AG10803 (cell line): ENCODE measurements at places on chromosomes 5 and 9.

DNA sequence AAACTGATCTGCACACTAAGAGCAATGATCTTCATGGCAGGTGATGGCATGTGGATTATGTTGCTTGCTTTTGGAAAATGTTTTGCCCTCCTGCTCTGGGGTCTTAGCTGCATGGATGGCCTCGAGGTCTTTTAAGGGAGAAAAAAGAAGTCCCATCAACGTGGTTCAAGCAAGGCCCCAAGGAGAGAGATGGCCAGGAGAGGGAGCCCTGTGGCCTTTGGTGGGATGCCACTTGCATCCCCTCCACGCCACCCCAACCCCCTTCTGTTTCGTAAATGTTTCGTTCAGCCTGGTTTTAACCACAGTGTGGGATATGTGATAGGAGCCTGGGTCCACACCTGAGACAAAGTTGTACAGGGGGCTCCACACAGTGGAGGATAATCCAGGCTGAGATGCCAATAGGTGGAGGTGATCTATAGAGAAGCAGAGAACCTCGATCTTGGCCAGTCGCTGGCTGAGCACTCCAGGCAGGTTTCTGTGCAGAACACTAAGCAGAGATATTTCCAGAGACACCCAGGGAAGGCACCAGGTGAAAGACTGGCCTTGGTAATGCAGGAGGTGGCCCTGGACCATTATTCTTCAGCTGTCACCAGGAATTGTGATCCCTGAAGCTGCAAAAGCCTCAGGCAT lies 25.8 kb upstream of the FRRS1L start:
- DNase-seq: no peak

DNA sequence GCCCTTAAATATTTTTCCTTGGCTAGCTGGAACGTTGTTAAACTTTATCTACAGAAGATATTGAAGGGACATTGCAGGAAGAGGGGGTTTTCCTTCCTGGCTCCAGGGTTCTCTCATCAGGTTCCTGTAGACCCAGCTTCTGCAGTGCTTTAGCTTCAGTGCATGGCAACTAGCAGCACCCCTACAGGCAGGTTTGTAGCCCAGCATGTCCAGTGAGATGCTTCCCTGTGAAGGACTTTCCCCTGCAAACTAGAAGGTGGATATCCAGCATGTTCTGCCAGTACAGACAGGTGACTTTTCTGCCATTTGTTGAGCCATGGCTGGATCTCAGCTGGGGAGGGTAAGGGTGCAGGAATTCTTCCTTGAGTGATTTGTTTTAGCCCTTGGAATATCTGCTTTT lies 10.4 kb downstream of the CCL28 start:
- DNase-seq: peak; percentile 4

DNA sequence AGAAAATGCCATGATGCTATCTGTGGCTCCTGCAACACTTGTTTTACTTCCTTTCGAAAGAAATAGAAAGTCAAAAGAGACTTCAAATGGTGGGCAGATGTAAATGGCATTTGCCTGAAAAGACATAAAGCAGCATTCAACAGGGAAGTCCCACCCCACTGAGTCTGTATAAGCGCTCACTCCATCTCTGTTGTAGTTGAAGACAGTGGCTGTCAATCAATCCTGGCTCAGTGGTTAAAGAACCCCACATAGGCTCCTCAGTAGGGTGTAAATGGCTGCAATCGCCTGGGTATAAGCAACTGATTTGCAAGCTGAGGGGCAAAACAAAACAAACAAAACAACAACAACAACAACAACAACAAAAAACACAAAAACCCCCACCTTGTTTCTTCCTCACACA lies 158.7 kb downstream of the EFNA5 start:
- DNase-seq: no peak

- no peak for DNase-seq
These were observed 546.0 kb upstream of the GRAMD2B start for GRCh38 chr5:125877248-125877647.

GRCh38 chr5:87233143-87233542 lies 34.5 kb upstream of the RASA1 start:
- peak; percentile 3 for DNase-seq

- no peak for DNase-seq
These were observed 17.2 kb upstream of the QRFP start for GRCh38 chr9:130913599-130914416.

- peak; percentile 36 for DNase-seq
These were observed 243.6 kb downstream of the DENND1A start for GRCh38 chr9:123686131-123686828.

DNA sequence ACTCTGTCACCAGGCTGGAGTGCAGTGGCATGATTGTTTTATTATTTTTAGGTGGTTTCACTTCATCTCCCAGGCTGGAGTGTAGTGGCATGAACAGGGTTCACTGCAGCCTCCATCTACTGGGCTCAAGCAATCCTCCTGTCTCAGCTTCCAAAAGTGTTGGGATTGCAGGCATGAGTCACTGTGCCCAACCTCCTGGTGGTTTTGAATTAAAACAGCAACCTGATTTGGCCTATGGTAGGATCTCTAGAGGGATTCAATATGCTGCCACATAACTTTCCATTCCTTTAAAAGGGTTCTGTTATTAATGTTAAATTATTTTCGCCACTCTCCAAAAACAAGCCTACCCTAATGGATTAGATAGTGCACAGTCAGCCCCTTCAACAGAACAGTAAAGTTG lies 9.9 kb upstream of the HSPA4 start:
- DNase-seq: peak; percentile 33

- DNase-seq: no peak
These were observed 263.1 kb downstream of the MSX2 start for GRCh38 chr5:174987443-174988012.

DNA sequence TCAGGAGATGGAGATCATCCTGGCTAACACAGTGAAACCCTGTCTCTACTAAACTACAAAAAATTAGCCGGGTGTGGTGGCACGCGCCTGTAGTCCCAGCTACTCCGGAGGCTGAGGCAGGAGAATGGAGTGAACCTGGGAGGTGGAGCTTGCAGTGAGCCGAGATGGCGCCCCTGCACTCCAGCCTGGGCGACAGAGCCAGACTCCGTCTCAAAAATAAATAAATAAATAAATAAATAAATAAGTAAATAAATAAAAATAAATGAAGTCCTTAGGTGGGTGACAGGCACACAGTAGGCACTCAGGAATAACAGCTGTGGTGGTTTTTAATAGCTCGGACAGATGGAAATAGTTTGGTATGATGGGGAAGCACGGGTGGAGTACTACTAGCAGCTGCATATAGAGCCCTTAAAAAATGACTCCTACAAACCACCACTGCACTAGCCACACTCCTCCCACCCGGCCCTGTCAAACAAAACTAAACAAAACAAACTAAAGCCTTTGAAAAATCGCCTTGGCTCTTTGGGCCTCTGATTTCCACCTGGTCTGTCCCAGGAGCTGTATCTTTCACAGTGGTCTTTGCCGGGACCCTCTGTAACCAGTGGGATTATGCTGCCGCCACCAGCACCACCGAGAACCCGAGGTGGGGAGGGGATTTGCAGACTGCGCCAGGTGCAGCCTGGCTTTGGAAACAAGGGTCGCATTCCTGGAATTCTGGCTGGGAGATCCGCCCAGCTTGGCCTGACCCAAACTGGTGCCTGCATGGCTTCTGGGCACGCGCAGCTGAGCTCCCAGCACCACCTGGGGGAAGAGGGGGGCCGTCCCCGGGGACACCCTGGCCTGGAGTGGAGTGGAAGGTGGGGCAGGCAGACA lies 5.1 kb upstream of the WDR5 start:
- peak; percentile 31 for DNase-seq

DNA sequence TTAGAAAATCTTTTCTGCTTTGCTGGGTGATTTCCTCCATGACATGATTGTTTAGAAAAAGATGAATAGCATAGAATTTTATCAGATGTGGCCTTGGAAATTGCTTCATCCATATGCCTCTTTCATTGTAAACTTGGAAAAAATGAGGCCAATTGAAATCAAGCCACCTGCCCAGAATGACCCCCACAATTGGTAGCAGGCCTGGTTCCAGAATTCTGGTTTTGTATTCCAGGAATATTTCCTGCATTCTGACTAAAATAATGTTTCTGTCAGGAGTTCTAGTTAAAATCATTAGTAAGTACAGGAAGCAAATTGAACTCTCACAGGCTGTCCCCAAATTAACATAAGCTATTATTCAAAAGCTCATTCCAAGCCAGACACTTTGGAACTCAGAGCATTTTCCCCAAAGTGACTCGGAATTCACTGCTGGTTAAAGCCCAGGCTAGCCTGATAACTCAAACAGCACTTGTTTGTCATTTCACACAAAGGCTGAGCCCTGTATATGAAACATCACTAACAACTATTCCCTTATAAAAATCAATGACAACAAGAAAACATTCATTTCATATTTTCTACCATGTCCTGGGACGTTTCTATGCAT lies 75.1 kb upstream of the ADCY2 start:
- DNase-seq: peak; percentile 83

DNA sequence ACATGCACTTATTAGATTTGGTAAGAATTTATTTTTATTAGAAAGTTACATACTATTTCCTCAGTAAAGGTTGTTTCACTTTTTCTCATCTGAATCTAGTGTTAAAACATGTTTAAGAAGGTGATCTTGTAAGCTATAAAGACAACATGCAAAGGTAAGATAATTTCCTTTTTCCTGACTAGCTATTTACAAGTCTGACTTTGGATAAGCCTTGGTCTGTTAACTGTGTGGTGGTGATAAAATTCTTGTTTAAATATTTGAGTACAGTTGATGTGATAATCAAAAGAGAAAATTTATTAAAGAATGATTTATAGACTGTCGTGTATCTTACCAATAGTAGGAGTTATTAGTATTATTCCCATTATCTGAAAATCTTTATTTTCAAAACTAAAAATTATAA lies 36.9 kb upstream of the GPR21 start:
- no peak for DNase-seq

- DNase-seq: peak; percentile 49
These were observed 149.5 kb downstream of the ADAMTSL1 start for GRCh38 chr9:18623221-18624079.

GRCh38 chr5:72378639-72379289 lies 58.6 kb downstream of the PTCD2 start:
- peak; percentile 79 for DNase-seq

DNA sequence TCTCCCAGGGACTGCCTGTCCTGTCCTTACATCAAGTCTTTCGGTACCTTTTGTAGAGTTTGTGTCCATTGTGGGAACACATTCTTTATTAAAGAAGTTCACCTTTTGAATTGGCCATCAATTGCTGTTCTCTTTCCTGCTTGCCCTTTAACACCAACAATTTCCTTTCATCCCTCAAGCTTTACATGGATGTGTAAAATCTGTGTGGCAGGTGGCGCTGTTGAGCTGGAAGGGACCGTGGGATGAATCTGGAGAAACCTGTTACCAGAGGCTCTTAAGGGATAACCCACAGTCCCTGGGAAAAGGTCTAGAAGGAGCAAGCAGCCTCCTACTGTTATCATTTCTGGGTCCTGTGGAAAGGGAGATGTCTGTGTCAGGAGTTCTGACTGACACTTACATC lies 7.9 kb upstream of the ZFP62 start:
- peak; percentile 66 for DNase-seq

DNA sequence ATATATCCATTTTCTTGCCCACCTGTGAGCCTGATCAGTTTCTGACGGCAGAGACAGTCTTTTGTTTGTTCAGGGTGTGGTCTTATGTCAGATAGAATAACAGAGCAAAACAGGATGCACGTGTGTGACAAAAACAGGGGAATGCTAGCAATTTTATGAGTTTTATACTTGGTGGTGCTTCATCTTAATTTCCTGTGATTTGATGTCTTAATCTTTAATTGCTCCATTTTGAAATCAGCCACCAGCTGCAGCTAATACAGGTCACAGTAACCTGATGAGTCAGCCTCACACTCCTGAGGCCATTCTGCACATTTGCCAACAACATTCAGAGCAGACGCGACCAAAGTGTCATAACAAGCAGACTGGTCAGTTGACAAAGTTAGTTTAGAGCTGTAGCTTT lies 42.3 kb upstream of the JMY start:
- peak; percentile 38 for DNase-seq

DNA sequence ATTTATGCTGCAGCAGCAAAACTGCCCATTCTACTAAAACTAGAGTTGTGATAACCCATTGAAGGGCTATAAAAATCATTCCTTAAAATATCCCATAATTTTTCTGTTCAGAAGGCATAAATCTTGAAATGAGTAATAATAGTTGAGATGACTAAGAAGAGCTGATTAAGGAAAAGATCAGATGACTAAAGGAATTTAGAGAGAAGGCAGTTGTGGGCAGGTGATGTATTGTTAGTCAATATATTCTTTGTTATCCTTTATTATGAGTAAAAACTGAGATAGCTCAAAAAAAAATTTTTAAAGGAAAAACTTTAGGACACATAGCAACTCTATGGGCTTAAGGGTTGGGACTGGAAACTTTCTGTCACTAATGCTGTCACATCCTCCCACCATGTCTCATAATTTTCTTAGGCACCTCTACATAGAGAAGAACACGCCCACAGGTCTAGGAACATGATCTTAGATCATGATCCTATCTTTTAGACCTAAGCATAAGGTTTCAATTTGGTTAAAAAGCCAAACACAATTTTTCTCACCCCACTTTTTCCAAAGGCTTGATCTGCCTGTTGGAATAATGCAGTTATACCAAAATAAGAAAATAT lies 597.5 kb upstream of the MEF2C start:
- DNase-seq: no peak

DNA sequence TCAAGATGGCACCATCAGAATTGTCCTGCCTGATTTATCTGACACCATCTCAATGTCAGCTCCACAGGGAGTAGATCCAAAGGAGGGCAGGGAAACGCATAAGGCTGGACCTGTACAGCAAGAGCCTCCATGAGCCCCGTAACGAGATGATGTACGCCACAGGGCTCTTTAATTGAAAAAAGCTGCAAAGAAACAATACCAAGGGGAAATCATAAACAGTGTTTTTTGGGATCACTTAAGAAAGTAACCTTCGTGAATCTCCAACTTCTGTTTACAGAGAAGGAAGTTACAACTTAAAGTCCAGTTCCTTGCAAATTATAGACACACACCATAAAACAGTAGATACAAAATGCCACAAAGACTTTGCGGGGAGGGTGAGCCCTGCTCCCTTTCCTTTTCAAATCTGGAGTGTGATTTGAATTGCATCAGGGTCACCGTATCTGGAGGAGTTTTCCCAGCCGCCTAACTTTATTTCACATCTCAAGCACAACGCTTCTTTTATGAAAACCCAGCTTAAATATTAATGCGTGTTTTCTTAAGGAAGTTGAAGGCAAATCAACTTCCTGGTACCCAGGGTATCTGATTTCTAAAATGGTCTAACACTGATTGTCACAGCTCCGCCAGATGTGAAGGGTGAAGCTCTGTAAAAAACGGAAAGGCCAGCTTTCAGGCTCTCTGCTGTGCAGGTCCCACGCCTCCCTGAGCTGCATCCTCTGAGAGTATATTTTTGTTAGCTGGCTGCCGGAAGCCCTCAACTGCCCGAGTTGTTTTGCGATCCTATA lies 88.9 kb downstream of the EBF1 start:
- peak; percentile 58 for DNase-seq

DNA sequence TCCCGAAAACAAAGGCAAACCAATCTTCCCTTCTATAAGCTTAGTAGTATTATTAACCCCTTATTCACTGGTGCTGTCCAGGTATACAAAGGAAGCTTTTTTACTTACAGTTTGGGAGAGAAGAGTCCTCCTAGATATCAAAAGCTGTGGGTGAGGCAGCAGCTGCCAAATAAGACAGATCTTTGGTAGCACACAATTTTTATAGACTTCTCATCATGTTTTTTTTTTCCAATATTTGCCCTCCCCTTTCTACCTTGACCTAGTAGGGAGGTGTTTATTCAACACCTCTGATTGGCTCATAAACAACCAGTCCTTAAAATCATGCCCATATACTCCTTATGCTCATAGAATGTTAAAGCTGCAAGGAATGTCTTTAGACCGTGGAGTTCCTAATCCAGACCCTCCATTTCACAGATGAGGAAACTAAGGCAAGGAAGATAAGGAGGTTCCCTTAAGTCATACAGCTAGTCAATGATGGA lies at the start of gene ALDOB:
Gene ALDOB (minus strand): TSS at position 174 of the 479 bp plus-strand sequence. CDS start 4,887 bp downstream, outside the sequence.
- DNase-seq: no peak
